CD4-positive, alpha-beta T cell treated with Interleukin-21 for 1 hour (primary cell): ENCODE measurements at places on chromosomes 7 and 10.
A peak's percentile ranks its signal among the peaks of the same experiment; 100 is the strongest.

GRCh38 chr10:22308390-22308789 lies 7.8 kb upstream of the COMMD3 start:
- no peak for DNase-seq

GRCh38 chr7:4707980-4708411 lies 25.9 kb downstream of the FOXK1 start:
- DNase-seq, result no peak

DNA sequence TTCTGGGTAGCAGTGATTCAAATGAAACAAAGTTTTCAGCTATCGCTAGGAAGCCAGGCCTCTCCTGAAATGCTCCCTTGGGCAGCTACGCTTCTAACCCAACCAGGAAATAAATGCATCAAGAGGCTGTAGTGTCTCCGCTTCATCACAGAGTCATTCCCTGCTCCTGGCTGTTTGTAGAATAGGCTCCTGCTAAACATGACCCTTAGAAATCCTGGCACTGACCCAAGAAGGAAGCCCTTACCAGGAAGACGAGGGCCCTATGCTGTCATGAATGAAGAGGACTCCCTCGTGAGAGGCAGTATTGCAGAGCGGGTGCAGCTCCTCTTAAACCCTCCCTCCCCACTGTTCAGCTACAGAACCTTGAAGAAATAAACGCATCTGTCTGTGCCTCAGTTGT lies 48.3 kb downstream of the NOD1 start:
- no peak for DNase-seq

GRCh38 chr7:69060516-69060915 lies 537.8 kb upstream of the AUTS2 start:
- DNase-seq, result no peak

DNA sequence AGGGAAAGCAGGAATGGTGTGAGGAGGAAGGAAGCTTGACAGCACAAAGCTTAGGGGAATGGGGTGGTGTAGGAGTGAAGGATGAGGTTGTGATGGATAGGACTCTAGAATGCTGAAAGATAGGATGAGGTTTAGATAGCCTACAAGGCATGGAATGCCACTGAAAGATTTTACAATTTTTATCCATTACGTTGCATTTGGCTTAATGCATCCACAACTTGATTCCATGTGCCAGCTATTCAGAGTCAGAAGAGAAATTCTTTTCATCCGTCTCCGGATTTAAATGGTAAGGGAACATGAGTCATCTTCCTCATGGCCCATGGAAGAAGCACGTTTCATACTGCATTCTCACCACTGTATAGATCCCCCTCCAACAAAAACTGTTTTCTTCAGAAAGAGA lies 212.4 kb upstream of the BMPER start:
- no peak for DNase-seq

DNA sequence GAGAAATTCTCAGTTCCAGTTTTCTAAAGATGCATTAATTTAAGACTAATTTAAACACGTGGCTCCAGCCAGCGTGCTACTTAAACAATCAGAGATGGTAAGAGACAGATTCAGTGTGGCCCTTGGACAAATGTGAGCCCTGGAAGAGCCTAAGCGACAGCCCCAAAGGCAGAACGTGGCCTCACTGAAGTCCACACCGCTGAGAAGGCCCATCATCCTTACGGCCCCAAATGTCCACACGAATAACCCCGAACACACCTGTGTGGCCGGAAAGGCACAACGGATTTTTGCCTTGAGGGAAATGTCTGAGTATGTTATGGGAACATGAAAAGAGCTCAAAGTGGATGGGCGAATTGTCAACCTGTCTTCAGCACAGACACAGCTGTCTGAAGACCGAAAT lies 3.2 kb downstream of the COX19 start:
- no peak for DNase-seq

- DNase-seq, result no peak
Measured at GRCh38 chr7:47942132-47942531, 6.1 kb downstream of the PKD1L1 start.

- DNase-seq, result no peak
Measured at GRCh38 chr10:84175436-84175835, 1.8 kb downstream of the GPR15LG start.

DNA sequence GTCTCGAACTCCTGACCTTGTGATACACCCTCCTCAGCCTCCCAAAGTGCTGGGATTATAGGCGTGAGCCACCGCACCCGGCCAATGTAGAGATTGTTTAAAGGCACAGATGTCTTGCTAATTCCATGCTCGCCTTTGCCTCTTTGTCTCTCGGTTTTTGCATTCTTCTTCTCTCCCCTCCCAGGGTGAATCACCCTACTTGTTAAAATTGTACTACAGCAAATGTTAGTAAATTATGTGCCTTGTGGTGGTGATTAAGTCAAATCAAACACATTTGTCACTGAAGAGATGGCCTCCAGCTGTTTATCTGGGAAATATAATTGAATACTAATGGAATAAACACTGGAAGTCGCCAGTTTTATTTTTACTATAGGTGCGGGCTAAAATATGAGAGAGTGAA lies 384.4 kb upstream of the AUTS2 start:
- no peak for DNase-seq

DNA sequence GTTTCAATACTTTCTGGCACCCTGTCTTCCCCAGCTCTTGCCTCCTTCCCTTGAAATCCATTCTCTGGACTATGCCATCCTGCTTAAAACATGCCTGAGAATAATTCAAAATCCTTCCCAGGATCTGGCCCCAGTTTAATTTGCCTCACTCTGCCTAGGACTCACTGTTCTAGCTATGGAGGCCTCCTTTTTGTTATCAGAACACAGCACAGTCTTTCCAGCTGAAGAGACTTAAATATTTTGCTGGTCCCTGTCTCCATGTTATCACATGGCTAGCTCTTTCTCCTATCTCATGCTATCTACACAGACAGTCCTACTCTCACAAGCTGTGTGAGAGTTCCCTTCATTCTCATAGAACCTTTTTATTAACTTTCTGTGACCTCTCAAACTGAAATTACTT lies 194.8 kb downstream of the RNLS start:
- no peak for DNase-seq

DNA sequence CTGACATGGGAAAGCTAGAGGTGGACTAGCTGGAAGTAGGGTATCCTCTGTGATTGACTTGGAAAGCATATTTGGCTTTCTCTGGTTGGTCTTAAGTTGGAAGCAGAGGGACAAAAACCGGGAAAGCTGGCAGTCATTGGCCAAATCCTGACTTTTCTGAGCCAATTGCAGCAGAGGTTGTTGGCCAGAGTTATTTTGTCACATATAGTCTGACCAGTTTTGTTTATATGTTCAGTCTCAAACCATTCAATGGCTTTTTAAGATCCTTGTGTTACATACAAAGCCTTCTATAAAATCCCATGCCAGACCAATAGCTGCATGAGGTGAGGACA lies 6.3 kb downstream of the CFAP69 start:
- DNase-seq, result no peak

GRCh38 chr7:158735935-158736334 lies 31.3 kb upstream of the NCAPG2 start:
- DNase-seq, result no peak

GRCh38 chr7:15463801-15464666 lies 97.8 kb downstream of the AGMO start:
- DNase-seq, result no peak

- DNase-seq, result no peak
Measured at GRCh38 chr7:52838981-52839411, 196.4 kb upstream of the POM121L12 start.

- no peak for DNase-seq
Measured at GRCh38 chr7:38942431-38943051, 33.5 kb upstream of the VPS41 start.

GRCh38 chr10:123552760-123553554 lies 113.2 kb upstream of the GPR26 start:
- no peak for DNase-seq

- no peak for DNase-seq
Measured at GRCh38 chr10:61175316-61175715, 231.3 kb upstream of the RHOBTB1 start.

DNA sequence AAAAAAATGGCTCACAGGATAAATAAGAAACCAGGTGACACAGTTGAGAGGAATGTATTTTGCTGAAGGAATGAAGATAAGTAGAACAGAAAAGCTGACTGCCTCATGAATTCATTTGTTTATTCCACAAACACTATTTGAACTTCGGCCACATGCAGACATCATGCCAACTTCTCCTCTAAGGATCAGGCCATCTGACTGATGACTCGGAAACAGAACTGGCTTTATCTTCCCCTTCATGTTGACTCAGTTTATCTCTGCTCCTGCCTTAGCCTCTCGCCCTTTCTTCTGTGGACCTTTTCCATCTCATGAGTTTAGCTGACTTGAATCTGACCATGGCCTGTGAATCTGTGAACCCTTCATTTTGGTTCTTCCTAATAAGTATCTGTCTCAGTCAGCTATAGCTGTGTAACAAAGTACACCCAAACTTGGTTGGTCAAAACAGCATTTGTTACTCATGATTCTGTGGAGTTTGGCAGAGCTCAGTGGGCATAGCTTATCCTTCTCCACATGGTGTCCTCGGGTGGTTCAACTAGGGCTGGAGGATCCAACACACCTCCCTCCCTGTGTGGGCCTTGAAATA lies 44.0 kb upstream of the GRID1 start:
- DNase-seq, result no peak

- no peak for DNase-seq
Measured at GRCh38 chr10:95253007-95253406, 37.8 kb downstream of the PDLIM1 start.

DNA sequence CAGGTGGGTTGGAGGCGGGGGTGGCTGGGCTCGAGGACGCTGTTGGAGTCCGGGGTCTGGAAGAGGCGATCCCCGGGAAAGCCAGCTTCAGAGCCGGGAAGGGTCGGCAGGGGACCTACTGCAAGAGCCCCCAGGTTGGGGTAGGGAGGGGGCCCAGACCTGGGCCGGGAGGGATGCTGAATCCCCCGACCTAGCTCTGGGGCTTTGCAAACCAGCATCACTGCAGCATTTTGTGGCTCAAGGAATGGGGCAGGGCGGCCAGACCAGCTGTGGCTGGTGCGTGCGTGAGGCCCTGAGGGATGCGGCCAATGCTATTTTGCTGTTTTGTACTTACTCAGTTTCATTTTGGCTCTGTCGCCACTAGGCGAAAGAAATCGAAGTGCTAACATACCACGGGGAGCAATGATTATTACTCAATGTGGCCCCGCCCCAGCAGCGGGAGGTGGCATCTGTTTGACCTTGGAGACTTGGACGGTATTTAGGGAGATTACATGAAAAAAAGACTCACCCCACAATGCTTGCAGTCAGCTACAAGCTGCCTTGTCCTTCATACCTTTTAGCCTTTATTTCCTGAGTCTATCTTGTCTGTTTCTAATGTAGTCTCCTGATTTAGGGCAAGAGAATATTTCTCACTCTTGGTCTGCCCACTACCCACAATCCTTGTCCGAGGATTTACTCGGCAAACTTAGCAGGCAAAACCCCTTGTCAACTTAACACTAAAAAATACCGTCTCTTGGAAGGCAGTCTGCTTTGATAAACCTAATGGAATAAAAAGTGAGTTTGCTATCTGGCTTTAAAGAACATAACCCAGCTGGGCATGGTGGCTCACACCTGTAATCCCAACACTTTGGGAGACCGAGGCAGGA lies 16.2 kb downstream of the HSPB1 start:
- DNase-seq, result peak; percentile 79

DNA sequence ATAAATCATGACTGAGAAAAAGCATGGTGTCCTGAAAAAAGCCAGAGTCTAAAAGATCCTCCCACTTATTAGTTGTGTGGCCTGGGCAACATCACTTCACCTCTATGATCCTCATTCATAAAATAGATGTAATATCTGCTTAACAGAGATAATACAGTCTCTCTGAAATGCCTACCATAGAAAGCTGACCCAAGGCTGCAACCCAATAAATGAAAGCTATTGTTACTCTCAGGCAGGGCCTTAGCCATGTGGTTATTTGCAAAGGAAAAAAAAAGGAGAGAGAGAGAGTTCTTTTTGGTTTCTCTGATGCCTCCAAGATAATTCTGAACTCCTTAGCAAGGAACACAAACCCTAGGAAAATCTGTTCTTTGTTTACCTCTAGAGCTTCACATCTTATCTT lies 7.9 kb downstream of the FAM13C start:
- DNase-seq, result no peak

GRCh38 chr7:5428478-5429252 lies 5.0 kb upstream of the TNRC18 start:
- DNase-seq, result no peak

DNA sequence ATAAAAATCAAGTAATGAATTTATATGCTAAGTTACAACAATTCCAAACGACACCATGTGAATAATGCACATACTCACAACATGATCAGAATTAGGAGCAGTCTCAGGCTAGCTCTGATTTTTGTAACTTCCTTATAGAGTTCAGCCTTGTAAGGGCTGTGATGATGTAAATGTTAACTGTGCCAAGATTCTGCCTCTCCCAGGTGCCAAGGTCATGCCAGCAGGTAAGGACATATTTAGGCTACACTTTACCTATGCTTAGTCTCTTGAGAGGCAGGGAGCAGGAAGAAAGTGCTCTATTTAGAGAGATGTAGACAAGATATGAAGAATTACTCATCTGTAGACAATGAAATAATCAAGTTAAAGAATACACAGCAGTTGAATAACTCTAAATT lies 53.6 kb upstream of the AGR3 start:
- no peak for DNase-seq

GRCh38 chr10:96556003-96556402 lies 30.8 kb downstream of the TM9SF3 start:
- DNase-seq, result no peak

DNA sequence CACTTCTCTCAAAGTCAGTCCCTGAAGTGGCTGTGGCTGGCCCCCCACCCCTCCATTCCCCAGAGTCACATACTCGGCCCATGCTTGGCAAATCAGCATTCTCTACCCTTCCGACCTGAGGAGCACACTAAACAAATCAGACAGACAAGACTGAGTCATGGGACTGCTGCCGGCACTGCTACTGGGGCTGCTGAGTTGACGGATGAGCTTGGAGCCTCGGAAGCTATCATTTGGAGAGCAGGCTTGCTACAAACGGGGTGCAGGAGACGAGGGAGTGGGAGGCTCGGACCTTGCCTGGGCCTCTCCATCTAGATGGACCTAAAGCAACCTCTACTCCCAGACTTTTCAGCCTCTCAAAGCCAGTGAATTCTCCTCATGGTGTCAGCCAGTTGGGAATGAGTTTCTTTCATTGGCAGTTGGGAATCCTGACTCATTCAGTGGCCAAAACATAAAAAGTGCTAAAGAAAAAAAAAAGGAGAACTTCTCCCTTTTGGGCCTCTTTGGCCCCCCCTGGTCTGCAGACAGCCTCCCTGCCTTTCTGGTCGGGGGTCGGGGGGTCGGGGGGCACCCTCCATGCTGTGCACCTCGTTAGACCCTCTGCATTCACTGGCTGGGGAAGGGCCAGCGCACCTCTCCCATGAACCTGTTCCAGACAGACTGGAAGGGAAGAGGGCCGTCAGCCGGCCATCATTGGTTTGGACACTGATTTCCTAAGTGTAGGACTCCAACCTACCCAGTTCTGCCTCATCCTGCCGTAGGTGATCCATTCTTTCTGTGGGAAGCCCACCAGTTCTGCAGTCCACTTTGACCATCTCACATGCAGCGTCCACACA lies 52.3 kb upstream of the COL13A1 start:
- DNase-seq, result no peak

DNA sequence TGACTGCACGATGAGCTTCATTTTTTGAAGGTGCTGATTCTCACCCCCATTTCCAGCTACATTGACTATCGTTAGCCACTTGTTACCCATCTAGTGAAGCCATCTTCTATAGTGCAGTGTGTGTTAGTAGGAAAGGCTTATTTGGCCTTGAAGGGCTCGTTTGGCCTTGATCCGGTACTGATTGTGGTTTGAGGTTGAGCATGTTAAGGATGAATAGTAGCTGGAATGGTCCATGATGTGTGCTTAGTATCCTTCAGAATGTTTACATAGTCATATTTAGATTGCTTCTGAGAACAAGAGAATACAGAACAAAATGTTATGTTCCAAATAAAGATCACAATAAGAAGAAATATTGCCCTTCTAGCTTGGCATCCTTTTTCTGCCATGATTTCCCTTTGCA lies 591.5 kb downstream of the AUTS2 start:
- DNase-seq, result no peak
